ENCODE measurements at places on chromosomes 11 and 22.

DNA sequence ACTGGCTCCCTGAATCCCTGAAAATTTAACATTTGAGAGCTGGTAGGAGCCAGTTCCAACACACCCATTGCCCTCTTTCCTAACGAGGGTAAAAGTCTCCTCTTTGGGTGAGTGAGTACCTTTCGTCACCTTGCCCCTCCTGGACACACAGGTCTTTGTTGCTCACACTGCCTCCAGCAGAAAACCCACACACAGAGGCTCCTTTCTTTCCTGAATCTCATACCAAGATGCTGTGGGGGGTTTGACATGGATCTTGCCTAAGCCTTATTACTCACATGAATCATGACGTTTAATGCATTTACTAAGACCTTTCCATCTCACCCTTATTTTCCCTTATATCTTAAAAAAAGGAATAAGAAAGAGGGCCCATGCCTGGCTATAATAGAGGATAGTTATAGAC is 53.0 kb downstream of the PARVA start:
- H3K27me3 ChIP-seq, result no peaks in the 10 kb centered on the region
- peaks cover 3% of the 10 kb centered on the region for H3K4me1 ChIP-seq
- DNase-seq, result no peak
- H3K27ac ChIP-seq, result no peak overlapping the region
- no peaks in the 10 kb centered on the region for H3K36me3 ChIP-seq

- H3K27ac ChIP-seq, result no peak overlapping the region
- no peaks in the 10 kb centered on the region for H3K27me3 ChIP-seq
- H3K4me3 ChIP-seq, result no peak overlapping the region
- no peaks in the 10 kb centered on the region for H3K4me1 ChIP-seq
These were observed 31.6 kb upstream of the ARHGAP32 start for GRCh38 chr11:129223701-129224149.

DNA sequence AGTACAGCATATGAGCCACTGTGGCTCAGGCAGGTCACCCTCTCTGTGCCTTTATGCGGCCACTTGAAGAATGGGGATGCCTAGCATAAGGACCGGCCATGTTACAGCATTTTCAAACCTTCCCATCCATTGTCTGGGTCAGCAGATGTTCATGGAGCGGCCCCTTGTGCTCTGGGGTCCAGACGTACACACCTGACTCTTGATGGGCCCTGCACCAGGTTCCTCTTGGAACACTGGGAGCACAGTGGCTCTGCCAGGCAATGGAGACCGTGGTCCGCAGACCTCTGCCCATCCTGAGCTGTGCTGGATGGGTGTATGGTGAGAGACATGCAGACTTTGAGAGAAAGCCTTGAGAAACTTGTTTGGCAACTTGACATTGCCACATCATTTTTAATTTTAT is 9.8 kb downstream of the PRDM11 start:
- H3K27me3 ChIP-seq, result no peaks in the 10 kb centered on the region
- H3K36me3 ChIP-seq, result no peaks in the 10 kb centered on the region
- no peak overlapping the region for H3K27ac ChIP-seq
- H3K4me3 ChIP-seq, result no peak overlapping the region

DNA sequence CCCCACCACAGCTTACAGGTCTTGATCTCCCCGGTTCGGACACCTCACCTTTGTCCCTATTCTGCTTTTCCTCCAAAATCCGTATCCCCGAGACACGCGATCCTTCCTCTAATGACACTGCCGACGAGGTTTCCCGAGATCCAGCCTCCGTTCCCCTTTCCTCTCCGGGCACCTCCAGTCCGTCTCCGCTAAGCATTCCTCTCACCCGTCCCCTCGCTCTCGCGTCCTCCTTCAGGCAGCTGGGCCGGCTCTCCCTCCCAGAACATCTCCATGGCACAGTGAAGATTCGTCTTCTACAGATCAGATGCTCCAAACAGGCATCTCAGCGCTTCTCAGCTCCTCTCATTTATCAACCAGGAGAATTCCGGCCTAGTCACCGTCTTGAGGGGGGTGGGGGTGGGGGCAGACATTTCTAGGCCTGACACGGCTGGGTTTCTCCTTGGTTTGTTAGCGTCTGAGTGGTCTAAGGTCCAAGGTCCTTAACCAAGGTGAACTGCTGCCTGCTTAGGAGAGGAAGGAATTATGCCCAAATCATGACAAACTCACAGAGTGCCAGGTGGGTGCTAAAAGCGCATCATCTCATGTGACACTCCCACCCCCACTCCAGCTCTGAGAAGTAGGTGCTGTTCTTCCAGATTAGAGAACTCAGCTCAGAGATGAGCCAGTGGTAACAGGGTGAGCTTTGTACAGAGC is at the start of gene SPTBN2:
TSS of gene SPTBN2 (minus strand) at position 524 of the 693 bp plus-strand sequence. CDS start 7,976 bp downstream, outside the sequence.
- H3K4me3 ChIP-seq, result peak within 1 kb of the TSS; percentile 65
- no peaks in the 10 kb centered on the region for H3K36me3 ChIP-seq
- H3K27me3 ChIP-seq, result no peaks in the 10 kb centered on the region
- no peaks in the 10 kb centered on the region for H3K4me1 ChIP-seq
- no peak for DNase-seq

Measured in kidney (tissue), 22 donors.